ENCODE measurements at places on chromosomes 12 and 14.

DNA sequence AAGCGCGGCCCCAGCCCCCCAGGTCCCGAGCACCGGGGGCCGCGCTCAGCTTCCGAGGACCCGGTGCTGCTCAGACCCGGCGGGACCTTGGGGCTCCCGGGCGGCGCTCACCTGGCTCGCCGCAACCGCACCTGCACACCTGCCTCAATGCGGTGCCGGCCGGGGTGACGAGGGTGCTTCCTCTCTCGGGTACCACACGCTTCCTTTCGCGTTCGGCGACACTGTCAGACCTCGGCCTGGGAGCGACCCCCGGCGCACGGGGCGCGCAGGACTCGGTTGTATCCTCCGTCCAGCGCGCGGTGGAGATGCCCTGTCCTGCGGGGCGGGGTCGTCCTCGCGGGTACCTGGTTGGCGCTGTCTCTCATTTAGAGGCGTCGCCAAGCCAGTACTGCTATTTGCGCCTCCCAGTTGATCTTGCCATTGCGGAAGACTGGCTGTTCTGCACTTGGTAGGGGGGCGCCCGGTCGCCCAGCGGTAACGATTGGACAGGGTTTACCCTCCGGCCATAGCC lies 718 bp downstream of the PACS2 start:
- no peak for DNase-seq

DNA sequence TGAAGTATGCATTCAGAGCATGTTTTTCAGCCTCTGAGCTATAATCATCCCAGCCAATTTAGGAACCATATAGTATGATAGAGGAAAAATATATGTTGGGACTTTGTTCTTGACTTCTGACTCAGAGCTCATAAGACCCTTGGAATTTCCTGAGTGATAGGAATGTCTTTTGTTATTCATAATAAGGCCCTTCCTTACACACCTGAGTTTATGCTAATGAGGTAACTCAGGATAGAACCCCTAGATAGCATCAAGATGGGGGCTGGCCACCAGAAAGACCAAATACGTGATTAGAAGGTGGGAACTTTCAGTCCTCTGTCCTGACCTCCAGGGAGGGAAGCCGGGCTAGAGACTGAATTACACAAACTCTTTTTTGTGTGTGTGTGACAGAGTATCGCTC lies 32.4 kb upstream of the PLEK2 start:
- DNase-seq = no peak

- no peak for DNase-seq
These were observed 32.5 kb downstream of the VWF start for GRCh38 chr12:6091786-6092566.

DNA sequence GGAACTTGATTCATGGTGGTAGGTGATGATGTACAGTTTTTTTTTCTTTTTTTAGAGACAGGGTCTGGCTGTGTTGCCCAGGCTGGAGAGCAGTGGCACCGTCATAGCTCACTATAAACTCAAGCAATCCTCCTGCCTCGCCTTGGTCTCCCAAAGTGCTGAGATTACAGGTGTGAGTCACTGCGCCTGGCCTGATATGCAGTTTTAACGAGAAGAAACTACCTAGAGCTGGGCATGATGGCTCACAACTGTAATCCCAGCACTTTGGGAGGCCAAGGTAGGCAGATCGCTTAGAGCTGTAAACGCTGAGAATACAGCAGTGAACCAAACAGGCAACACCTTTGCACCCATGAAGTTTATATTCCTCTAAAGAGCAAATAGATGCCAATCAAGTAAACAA lies 13.0 kb upstream of the VPS37B start:
- DNase-seq = no peak

DNA sequence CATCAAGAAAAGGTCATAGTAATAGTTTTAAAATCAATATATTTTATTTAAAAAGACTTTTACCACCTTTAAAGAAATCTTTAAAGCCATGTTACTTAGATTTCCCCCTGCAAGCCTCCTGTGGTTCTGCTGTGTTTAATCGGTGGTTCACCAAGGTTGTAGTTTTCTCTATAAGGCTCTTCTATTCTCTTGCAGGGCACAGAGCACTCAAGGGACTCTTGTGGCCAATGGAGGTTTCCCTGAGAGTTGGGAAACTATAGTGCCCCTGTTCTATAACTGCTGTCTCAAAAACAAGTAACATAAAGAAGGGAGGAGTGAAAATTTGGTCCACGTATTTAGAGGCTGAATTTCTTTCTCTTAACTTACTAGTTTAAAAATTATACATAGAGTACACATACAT lies 25.0 kb downstream of the DACT1 start:
- DNase-seq = no peak

GRCh38 chr12:104751120-104751519 lies 207.0 kb downstream of the SLC41A2 start:
- DNase-seq = no peak

- DNase-seq = no peak
These were observed 343.2 kb downstream of the PDZRN4 start for GRCh38 chr12:41531147-41531829.

GRCh38 chr12:27859648-27860047 lies 79.6 kb upstream of the MANSC4 start:
- DNase-seq = no peak

DNA sequence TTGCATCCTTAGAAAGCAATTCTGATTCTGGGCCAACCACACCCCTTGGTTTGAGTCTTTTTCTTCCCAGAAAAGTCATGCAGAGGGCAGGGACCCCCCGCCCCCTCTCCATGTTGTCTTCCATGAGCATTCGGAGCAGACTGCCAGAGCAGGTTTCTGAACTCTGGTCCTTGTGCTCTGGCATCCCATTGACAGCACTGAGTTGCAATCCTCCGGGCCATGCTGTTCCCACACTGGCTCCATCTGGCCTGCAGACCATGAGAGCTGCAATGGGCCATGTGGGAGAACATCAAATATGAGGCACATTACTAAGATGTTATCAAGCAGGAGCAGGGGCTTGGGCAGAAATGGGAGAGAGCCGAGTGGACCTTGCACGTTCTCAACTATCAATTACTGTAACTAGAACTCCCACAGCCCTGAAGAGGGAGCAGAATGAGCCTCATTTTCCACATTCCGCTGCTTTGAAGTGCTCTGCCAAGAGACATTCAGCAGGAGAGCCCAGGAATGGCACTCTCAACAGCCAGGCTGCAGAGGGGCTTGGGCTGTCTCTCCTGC lies 157.4 kb downstream of the STXBP6 start:
- no peak for DNase-seq

GRCh38 chr12:126493366-126494108 lies 1428.3 kb downstream of the AACS start:
- DNase-seq = no peak

GRCh38 chr12:131098178-131098981 lies 144.7 kb downstream of the ADGRD1 start:
- no peak for DNase-seq

GRCh38 chr12:110262442-110263388 lies 18.3 kb upstream of the ATP2A2 start:
- DNase-seq = no peak

GRCh38 chr12:42128327-42128726 lies 16.3 kb downstream of the GXYLT1 start:
- no peak for DNase-seq

- DNase-seq = no peak
These were observed 155.9 kb upstream of the NUDT4 start for GRCh38 chr12:93221841-93222240.

DNA sequence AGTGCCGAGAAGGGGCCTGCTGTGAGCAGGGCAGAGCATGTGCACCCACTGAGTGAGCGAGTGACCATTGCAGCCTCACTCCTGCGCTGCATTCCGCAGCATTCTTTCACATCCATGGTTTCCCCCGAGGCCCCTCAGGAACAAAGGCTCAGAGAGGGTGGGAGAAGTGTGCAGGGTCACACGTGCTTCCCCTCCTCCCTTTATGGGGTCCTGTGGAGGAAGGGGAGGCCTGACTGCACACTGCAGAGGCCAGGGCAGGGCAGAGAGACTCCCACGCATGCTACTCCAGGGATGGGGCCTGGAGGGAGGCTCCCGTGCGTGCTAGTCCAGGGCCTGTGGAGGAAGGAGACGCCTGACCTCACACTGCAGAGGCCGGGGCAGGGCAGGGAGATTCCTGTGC lies 63.2 kb downstream of the DIO3 start:
- no peak for DNase-seq

- no peak for DNase-seq
These were observed 228.6 kb downstream of the ZFP36L1 start for GRCh38 chr14:68564191-68564825.

DNA sequence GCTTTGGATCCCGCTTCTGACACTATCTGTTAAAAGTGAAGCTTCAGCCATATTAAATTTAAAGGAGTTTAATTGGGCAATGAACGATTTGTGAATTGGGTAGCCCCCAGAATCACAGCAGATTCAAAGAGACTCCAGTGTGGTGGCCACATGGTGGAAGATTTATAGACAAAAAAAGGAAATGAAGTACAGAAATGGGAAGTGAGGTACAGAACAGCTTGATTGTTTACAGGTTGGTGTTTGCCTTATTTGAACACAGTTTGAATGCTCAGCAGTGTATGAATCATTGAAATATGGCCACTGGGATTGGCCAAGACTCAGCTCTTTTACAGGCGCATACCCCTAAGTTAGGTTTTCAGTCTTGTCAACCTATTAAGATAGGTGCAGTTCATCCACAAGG lies 21.9 kb downstream of the CCDC91 start:
- no peak for DNase-seq

DNA sequence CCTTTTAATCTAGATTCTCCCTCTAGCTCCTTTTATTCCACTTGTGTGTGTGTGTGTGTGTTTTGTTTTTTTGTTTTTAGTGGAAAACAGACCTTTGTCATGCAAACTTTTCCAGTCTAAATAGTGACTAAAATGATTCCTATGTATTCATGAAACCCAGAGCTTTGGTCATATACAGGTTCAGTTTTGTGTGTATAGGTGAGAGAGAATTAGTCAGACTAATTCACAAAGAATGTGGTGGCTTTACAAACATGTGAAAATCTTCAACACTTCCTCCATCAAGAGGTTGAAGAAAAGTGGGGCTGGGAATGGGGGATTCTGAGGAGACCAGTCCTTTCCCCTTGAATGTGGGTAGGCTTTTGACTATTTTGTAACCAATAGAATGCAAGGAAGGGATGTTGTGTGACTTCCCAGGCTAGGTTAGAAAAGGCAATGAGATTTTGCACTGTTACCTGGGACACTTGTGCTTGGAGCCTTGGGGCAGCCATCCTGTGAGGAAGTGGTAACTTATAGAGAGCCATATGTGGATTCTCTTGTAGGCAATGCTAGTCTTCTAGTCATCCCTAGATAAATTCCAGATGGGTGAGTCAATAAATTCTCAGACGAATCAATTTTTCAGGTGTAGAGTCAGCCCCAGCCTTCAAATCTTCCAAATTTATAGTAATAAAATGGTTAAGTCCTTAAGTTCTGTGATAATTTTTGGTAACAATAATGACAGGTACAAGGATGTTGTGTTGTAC lies 236.1 kb downstream of the CEP128 start:
- DNase-seq = no peak

GRCh38 chr12:120249875-120250795 lies 15.4 kb downstream of the PXN start:
- no peak for DNase-seq
